Stimulated activated CD4-positive, alpha-beta T cell treated with anti-CD3 and anti-CD28 coated beads, Interleukin-1b, Interleukin-23, amount 100 ng/mL, for 4 hours (primary cell): ENCODE measurements at places on chromosomes 13 and 19.

DNA sequence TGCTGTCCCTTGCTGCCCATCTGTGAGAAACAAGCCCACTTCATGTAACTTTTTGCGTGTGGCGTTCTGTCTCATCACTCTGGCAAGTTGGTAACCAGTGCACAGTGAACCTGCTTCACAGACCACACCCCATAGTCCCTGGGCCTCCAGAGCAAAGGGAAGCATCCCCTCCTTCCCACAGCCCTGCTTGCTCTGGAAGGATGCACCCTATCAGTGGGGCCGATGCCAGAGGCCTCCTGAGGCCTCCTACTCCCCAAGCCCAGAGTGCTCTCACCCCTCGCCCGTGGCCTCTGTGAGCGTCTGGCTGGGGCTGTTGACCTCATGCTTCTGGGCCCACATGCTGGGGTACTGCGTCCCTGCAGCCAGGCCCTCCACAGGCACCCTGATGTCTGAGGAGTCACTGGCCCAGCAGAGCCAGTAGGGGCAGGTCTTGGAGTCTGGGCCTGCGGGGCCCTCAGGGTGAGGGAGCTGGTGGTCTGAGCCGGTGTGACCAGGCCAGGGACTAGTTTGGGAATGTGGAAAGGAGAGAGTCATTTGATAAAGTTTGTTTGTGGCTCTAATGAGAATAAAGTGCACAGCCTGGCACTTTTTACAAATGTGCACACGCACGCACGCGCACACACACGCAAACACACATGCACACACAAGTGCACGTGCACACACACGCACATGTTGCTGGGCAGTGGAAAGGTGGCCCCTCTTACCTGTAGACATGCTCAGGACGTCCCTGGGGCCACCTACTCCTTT lies 5.1 kb downstream of the TMEM86B start:
- DNase-seq = no peak

GRCh38 chr13:40189898-40190630 lies 476.4 kb downstream of the FOXO1 start:
- no peak for DNase-seq

DNA sequence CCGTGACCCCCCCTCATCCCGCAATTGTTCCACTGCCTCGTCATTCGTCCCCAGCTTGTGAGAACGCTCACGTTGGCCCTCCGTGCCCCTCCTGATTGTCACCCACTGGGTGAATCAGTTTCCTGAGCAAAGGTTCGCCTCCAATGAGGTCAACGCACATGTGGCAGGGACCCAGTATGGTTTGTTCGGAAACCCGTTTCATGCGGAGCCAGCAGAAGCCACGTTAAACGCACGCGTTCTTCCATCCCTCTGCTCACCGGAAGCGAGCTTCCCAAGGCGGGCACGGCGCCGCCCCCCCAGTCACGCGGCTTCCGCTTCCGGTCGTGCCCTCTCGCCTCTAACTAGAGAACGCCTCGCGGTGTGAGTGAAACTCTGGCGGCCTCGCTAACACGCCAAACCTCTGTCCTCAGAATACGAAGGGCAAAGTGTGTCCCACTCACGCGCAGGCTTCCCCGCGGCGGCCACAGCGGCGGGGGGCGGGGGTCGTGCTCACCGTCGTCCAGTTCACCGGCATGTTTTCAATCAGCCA lies 18.0 kb upstream of the CFAP97D2 start:
- no peak for DNase-seq

- no peak for DNase-seq
Measured at GRCh38 chr19:43482193-43482592, 16.8 kb upstream of the LYPD3 start.
